ENCODE measurements at places on chromosomes 3 and 15.

DNA sequence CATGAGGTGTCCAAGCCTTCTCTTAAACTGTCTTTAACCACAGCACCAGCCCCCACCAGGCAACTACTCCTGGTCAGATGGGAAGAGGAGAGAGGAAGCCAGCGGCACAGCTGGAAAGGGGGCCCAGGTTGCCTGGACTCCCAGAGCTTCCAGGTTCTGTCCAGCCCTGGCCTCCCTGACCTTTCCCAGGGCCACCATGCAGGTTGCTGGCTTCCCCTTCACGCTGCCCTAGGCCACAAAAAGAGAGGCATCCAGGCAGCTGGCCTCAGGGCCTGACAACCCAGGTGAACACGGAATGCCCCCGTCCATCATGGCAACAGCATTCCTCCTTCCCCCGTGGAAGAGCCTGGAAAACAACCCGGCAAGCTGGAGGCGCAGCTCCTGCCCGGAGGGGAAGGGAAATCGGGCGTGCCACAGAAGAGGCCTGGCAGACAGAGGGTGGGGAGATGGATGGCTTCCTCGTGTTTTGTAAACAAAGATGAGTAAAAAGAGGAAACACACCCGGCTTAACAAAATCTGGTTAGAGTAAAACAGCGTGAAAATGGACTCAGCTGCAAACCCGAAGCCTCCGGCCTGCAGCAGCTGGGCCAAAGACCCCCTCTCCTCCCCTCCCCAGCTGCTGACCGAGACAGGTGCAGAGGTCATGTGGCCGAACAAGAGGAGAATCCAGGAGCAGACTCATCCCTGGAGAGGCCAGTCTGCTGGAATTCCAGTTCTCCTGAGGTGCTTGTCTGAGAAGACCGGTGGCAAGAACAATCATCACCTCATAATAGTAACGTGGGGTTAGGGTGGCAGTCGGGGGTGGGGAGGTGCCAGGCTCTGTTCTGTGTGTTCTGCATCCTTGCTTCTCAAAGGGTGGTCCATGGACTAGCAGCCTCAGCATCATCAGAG, 15.5 kb downstream of the BMF start:
- DNase-seq: peak; percentile 75

DNA sequence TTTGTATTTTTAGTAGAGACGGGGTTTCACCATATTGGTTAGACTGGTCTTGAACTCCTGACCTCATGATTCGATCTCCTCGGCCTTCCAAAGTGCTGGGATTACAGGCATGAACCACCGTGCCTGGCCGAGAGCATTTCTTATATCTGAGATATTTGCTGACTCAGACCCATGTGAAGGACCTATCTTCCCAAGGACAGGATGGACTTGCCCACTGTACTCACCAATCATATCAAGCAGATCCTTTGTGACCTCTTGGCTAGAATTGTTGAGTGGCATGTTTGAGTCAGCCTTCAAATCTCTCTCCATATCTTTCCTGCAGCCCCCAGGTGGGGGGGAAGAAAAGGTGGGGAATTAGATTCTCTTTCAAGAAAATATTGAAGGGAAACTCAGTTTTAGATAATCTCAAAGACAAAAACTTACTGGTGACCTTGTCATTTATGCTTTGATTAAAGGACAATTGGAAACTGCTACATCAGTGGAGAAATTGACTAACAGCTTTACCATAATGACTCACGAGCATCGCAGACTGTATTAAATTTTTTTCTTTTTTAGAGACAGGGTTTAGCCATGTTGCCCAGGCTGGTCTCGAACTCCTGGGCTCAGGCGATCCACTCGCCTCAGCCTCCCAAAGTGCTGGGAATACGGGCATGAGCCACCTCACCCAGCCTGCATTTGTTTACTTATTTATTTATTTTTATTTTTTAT, 3.1 kb downstream of the C3orf62 start:
- no peak for DNase-seq

- peak; percentile 86 for DNase-seq
Observed at GRCh38 chr3:1087066-1087560, 5.7 kb upstream of the CNTN6 start.

DNA sequence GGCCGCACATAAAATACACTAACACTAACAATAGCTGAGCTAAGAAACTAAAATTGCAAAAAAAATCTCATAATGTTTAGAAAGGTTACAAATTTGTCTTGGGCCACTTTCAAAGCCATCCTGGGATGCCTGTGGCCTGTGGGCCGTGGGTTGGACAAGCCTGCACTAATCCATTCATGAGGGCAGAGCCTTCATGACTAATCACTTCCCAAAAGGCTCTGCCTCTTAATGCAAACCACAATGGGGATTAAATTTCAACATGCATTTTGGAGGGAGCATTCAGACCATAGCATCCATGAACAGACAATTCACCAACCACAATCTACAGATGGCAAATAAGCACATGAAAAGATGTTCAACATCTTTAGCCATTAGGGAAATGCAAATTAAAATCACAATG, 128.2 kb downstream of the SUCLG2 start:
- DNase-seq: no peak

DNA sequence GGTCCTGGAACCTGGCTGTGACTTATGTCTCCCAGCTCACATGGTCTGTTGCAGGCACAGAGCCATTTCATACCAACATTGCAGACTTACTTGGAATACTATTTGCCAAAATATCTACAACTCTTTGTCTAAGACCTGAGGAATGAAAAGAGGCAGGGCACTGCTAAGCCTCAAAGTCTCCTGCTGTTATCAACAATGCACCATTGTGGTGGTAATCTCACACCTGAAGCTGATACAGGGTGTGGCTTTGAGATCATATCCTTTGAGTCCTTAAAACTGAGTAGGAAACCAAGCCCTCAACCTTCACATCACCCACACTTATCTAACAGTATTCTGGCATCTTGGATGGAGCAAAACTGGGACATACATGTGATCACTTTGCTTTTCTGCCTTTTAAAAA, 782.0 kb downstream of the EPHA3 start:
- no peak for DNase-seq

DNA sequence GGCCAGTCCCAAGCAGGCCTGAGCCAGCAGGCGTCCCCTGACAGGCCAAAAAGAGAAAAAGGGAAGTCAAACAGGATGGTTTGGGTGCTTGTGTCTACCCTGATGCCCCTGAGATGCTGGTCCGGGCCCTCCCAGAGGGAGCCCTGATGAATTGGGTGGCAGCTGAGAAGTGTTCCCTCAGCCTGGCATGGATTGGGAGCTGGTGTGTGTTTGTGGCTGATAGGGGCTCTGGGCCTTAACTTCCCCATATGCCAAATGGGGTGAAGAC, 1.4 kb downstream of the FBLN2 start:
- no peak for DNase-seq

DNA sequence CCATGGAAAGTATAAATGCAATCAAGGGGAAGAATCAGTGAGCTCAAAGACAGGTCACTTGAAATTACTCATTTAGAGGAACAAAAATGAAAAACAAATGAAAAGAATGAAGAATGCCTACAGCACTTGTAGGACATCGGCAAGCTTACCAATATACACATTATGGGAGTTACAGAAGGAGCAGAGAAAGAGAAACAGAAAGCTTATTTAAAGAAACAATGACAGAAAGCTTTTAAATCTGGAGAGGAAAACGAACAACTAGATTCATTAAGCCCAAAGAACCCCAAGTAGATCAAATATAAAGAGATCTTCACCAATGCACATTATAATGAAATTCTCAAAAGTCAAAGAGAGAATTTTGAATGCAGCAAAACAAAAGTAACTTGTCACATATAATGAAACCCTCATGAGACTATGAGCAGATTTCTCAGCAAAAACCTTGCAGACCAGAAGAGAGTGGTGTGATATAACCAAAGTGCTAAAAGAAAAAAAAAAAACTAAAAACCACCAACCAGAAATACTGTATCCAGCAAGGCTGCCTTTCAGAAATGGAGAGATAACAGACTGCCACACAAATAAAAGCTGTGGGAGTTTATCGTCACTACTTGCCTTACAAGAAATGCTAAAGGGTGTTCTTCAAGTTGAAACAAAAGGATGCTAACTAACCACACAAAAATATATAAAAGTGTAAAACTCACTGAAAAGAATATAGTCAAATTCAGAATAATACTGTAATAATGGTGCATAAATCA, 63.1 kb downstream of the MYH15 start:
- DNase-seq: no peak

DNA sequence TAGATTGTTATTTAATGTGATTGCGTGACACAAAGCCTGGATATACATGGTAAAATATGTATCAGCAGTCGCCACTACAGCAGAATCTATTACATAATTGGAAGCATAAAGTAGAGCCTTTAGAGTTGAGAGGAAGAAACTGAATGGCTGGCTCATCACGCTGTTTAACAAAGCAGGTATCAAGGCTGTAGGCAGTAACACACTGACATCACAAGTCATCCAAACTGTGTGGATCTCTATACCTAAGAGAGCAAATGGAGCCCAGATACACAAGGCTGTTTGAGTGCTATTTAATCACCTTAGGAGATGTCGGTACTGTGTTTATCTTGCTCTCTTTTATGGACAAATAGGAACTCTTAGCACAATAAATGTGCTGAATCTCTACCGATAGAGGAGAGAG, 864.4 kb downstream of the VGLL3 start:
- DNase-seq: no peak

- peak; percentile 49 for DNase-seq
Observed at GRCh38 chr3:53255423-53255774, 423 bp downstream of the TKT start.

- DNase-seq: no peak
Observed at GRCh38 chr15:63701365-63701764, 104.2 kb downstream of the FBXL22 start.

- DNase-seq: no peak
Observed at GRCh38 chr3:161540594-161540993, 44.0 kb downstream of the OTOL1 start.
